Liver (tissue), 10 donors: ENCODE measurements at places on chromosomes 1 and 21. TPM values are rescaled to one million over a fixed set of nuclear protein-coding genes. Genes with fewer than 3 reads are reported as not detected.

C4BPA gene
- 49.5 TPM for total RNA-seq

CDA gene
- 0.42 TPM for total RNA-seq

DMBX1 gene
- not detected for total RNA-seq

OR10Z1 gene
- total RNA-seq: not detected

CNR2 gene
- 0.08 TPM for total RNA-seq

PEAR1 gene
- total RNA-seq: 4.4 TPM

KIAA1614 gene
- 0.50 TPM for total RNA-seq

HCN3 gene
- total RNA-seq: 1.5 TPM
